CD4-positive, alpha-beta T cell treated with Interleukin-15 for 4 hours (primary cell): ENCODE measurements at places on chromosomes 1 and 21.

DNA sequence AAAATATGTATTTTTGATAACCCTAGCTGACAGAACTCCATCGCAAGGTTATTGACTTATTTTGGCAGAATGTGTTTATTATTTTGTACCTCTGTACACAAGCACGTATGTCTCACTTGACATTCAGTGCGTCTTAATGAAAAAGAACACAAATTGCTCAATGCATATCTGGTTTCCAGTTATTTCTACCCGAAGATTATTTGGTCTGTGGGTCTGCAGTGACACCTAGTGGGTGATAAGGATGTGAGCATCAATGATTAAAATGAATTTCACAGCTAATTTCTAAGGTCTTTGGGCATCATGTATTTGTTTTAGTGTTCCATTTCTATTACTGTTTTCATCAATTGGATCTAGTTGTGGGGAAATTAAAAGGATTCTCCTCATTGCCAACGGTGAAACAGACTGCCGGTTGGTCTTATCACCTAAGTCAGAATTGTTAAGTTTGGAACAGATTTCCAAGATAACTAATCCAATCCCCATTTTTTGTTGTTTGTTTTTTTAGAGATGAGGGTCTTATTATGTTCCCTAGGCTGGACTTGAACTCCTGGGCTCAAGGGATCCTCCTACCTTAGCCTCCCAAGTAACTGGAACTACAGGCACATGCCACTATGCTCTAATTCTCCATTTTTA is 13.9 kb downstream of the DDX20 start:
- DNase-seq, result peak; percentile 68

GRCh38 chr1:184890539-184890973 is 83.8 kb downstream of the NIBAN1 start:
- DNase-seq, result peak; percentile 88

DNA sequence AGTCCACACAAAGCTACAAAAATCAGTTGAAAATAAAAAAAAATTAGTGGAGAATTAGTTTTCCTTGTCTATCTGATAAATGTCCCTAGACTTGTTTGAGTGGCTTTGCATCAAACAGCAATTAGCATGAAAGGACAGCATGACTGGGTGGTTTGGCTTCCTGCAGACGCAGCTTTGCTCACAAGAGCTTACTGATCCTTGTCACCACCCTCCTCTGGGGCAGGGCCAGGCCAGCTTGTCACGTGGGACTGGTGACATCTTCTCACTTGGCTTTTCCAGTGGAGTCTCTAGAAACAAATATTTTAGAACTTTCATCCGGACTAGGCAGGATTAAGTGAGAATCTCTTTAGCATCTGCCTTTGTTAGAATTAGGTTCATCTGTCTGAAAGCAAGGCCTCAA is 76.0 kb upstream of the OLIG2 start:
- no peak for DNase-seq

- DNase-seq, result no peak
Measured at GRCh38 chr1:164895026-164895912, 336.3 kb downstream of the PBX1 start.

DNA sequence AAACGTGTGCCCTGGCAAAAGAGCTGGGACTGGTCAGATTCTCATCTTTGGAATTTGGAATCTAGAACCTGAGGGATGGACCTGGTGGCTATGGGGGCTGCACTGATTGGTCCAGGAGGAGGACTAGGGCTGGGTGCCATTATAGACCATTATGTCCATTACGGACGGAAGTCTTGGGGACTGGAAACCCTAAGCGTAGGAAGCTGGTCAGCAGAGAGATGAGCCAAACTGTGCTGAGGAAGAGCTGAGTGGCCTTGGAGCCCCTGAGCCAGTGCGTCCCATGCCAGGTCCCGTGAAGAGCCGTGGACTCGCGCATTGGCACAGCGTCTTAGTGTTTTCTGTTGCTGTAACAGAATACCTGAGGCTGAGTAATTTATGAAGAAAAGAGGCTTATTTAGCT is 10.0 kb downstream of the MRAP start:
- no peak for DNase-seq

GRCh38 chr1:153688736-153689328 is 10.3 kb downstream of the NPR1 start:
- no peak for DNase-seq
